ENCODE measurements at places on chromosomes 11 and 22.

- no peak for DNase-seq
These were observed 13.9 kb downstream of the NNMT start for GRCh38 chr11:114310095-114310494.

DNA sequence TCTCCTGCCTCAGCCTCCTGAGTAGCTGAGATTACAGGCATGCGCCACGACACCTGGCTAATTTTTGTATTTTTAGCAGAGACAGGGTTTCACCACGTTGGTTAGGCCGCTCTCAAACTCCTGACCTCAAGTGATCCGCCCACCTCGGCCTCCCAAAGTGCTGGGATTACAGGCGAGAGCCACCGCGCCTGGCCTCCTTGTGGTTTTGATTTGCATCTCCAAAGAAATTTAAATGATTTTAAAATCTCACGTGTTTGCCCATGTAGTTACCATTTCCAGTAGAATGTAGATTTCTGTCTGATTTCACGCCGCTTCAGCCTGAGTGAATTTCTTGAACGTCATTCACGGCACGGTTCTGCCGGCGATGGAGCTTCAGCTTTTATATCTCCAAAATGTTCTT is 55.8 kb downstream of the IGF2 start:
- DNase-seq, result no peak

DNA sequence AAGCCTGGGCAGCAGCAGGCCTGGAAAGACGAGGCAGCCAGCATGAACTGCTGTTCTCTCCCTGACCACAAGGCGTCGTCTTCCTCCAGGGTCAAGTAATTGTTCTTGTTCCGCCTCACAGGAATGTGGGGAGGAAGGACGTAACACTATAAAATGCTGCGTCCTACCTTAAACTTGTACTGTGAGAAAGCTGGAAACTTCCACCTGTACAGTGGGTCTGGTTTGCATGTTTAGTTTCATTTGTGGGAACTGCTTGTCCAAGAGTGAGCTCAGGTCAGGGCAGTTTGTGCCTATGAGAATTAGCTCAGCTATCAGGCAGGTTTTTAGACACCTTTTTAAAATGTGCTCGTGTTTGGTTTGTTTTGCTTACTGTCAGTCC is 55.2 kb downstream of the PANX1 start:
- no peak for DNase-seq

GRCh38 chr11:125679397-125679796 is 1.2 kb downstream of the ACRV1 start:
- DNase-seq, result no peak

DNA sequence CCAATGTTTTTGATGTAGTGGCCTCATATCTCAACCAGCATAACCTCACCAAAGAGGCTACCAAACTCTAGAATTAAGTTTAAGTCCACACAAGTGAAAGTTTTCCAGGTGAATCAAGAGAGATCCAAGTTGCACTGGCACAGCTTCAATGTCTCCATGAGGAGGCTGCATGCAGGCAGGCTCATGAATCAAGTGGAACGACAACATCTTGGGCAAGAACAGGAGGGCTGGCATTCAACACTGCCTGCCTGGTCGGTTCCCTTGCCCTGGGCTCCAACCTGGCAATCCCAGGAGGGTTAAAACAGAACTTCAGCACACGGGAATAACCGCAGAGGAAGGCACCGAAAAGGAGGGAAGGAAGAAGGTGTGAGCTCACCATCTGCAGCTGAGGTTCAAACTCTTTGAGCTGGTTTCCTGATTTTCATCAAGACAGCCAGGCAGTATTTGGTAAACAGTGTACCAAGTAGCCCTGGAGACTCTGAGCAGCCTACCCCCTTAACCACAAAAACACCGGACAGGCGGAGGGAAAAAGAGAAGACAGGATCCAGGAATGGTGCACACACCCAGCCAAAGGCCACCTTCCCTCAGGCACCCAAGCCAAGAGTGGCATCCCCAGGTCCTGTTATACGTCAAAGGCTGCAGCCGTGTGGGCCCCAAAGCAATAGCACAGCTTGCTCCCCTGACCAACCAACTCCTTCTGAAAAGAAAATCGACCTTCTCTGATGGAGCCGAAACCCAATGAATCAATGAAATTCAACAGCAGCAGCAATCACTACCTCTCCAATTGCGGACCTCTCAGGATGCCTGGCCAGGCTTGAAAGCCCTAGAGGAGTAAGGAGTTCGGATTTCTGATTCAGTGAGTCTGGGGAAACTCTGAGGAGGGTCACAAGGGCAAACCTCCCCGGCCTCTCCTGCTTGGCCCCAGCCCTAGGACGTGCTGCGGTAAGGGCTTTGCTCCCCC is 1.3 kb downstream of the PACSIN2 start:
- DNase-seq, result no peak

GRCh38 chr22:44025171-44026065 is 1.3 kb downstream of the PARVB start:
- no peak for DNase-seq

- no peak for DNase-seq
These were observed 73.6 kb upstream of the GDPD4 start for GRCh38 chr11:77375107-77375506.

- no peak for DNase-seq
These were observed 396 bp downstream of the NPAT start for GRCh38 chr11:108221911-108222573.

DNA sequence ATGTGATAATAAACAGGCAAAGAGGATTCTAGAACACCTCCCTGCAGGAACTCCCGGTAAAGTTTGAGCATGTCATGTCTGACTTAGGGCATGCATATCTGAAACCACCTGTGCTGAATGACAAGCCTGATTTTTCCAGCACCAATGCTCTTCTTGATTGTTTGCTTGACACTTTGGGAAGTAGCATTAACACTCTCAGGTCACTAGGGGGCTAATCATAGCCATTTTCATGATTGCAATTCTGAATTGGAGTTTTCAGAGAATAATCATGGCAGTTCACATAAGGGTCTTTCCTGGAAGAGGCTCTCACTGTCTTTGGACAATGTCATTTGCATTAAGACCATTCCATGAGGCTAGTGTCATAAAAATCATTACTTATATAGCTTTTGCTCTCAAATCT is 234.4 kb upstream of the MTNR1B start:
- DNase-seq, result no peak

DNA sequence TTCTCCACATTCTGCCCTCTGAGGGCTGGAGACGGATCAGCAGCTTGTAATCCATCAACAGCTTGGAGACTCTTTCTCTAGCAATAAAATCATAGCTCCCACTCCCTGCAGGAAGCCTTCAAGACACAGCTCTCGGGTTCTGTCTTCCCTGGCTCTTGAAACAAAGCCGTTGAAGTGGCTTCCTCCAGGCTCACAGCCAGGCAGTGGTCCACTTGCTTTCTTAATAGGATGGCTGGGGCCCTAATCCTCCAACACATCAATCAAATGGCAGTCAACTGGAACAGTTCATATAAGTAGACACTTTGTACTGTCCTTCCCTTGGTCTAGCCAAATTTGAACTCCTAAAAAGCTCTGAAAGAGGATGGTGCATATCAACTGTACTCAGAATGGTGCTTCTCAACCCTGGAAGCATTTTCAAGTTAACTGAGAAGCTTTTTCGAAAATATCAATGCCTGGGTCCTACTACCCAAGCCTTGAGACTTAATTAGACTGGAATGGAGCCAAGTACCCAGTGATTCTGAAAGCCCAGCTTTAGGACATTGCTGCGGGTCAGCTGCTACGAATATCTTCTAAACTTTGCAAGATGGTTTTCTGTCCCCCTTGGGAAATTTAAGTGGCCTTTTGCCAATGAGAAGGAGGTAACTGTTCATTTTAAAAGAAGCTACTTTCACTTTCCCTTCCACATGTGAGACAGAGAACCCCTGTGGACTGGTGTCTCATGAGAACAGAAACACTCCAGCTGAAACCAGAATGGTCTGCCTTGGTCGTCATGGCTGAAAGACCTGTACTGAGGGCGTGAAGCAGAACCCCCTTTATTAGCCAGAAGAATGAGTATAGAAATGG is 74.7 kb downstream of the SC5D start:
- no peak for DNase-seq

DNA sequence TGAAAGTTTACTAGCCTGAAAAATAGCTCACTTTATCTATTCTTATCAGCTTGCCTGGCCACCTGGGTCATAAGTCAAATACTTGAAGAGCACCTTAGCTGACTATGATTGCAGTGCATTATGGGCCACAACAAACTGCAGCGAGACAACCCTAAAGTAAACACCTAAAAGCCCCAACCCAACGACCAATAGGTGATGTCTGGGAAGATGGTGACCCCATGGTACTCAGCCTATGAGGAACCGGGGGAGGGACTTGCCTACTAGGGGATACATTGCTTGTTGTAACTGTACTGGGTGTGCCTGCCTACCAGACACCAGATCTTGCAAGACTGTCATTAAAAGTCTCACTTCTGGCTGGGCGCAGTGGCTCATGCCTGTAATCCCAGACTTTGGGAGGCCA is 35.6 kb upstream of the APOBEC3A start:
- DNase-seq, result no peak

- no peak for DNase-seq
These were observed 9.7 kb upstream of the FGF3 start for GRCh38 chr11:69828971-69829344.

DNA sequence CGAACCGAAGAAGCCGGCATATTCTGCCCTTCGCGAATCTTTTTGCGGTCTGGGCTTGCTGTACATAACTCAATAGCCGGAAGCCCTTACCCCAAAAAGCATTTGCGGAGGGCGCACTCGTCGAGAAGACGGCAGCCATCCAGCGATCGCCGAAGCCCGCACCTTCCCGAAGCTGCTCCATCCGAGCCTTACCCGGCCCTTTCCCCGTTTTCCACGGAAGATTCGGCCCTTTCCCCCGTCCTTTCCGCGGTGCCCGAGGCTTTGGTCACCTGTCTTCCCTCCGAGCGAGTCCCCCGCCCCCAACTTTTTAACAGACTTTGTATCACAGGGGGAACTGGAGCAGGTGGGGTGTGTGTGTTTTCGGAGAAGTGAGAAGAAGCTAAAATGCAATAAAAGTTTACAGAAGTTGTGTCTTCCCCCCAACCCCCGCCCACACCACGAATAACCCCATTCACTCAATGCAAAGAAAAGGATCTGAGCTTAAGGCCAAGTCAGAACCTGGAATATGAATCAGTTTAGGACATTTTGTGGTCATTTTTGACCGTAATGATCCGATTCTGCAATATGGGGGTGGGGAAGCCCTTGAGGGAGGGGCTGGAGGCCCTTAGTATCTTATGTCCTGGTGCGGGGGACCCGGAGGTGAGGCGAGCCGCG is 99.0 kb upstream of the HSD17B12 start:
- no peak for DNase-seq

DNA sequence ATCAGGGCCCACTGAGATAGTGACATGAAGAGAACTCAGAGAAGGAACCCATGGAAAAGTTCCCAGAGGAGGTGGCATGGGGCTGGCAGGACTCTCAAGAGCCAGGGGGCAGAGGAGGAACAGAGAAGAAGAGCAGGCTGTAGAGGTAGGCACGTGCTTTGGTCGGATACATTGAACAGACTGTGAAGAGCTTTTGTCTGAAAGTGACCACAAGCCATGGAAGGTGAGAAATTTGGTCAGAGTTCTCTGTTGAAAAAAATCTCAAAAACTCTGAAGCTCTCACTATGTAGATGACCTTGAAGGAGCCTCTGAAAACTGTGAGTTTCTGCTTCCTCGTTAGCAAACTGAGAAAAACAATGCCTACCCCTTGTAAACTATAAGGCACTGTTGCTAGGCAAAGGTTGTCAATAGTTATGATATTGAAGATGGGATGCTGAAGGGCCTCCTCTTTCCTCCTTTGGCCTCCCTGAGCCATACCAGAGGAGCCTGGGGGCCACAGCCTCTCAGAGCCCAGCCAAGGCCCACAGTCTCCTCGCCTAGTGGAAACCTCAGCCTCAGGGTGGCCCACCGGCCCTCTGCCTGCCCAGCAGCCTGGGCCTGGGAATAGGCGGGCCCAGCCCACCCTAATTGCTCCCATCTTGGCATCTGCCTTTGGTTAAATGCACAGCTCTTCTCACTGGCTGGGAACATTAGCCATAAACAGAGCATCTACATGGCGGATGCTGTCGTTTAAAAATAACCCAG is 415.7 kb downstream of the SOX6 start:
- DNase-seq, result no peak

- no peak for DNase-seq
These were observed 644 bp upstream of the NDUFV1 start for GRCh38 chr11:67606093-67606491.

DNA sequence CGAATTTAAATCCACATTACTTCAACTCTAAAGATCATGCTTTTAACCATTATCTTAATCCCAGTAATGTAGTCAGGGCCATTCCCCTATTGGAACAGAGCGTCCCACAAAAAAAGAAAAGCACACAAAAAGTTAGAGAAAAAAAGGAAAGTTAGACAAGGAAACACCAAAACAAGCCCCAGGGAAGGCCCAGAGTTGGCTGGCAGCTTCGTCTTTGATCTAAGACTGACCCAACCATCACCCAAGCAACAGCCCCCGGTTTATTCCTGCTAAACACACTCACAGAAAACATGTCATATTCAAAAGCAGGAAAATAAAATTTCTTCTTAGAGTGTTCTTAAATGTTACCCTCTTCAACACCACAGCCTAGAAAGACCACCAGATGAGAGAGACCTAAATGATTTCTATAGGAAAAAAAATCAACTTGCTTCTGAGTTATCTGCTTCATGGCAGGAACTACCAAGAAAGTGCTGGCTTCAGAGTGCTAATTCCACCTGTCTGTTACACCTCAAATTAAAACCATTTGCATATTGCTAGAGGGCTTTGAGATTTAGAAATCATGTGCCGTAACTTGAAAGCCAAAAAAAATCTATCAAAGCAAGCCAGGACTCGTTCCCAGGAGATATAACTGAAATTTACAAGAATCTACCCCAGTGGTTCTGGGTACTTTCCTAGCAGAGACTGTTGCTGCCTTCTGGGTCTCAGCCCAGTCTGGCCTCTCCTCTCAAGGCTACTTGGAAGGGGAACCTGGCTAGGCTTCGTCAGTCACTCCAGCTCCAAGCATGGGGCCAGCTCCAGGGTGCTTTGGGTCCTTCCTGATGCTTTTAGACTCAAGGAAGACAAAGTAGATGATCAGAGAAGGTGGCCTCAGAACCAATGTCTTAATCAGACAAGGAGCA is 31.2 kb downstream of the POU2AF3 start:
- no peak for DNase-seq

GRCh38 chr11:69876013-69876412 is 56.8 kb upstream of the FGF3 start:
- no peak for DNase-seq

DNA sequence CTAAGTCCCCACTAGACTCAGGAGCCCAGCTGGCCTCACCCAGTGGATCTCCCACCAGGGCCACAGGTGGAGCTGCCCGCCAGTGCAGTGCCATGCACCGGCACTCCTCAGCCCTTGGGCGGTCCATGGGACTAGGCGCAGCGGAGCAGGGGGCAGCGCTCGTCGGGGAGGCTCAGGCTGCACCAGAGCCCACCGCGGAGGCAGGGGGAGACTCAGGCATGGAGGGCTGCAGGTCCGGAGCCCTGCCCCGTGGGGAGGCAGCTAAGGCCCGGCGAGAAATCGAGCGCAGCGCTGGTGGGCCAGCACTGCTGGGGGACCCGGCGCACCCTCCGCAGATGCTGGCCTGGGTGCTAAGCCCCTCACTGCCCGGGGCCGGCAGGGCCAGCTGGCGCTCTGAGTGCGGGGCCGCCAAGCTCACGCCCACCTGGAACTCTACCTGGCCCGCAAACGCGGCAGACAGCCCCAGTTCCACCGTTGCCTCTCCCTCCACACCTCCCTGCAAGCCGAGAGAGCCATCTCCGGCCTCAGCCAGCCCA is 1275.2 kb upstream of the CNTN5 start:
- DNase-seq, result no peak

All from cortex of kidney (tissue), 1 donor.